Activated T-helper 17 cell treated with anti-CD3 and anti-CD28 coated beads, Interleukin-2, amount 50 U/mL, for 72 hours (primary cell): ENCODE measurements at places on chromosomes 16 and 17. TPM values are rescaled to one million over a fixed set of nuclear protein-coding genes. Genes with fewer than 3 reads are reported as not detected.

- ATAC-seq = no peak
These were observed 9.4 kb upstream of the HEATR6 start for GRCh38 chr17:60087882-60088669.

- ATAC-seq = peak; percentile 27
These were observed 1.4 kb downstream of the MSL1 start for GRCh38 chr17:40122999-40123810.

DNA sequence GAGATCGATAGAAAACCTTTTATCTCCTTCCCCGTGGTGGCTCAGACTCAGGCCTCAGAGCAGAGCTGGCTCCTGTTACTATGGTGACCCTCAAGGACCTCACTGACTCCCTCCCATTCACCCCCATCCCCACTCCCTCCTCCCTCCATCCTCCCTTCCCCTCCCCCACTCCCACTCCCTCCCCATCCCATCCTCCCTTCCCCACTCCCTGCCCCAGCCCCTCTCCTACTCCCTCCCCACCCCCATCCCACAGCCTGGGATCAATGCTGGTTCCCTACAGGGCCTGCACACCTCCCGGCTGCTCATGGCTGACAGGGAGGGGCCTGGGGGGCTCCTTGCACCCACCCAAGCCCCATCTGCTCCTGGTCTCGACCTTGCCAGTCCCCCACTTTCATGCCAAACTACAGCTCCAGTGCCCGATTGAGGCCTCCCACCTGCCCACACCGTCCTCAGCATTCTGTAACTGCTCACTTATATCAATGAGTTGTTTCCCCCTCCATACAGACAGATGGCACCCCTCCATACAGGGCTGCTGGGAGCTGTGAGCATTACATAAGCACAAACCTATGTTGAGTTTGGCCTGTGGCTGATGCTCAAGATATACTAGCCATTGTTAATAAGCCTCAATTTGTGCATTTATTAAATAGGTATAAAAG, 11.6 kb upstream of the RAI1 start:
- no peak for ATAC-seq

DNA sequence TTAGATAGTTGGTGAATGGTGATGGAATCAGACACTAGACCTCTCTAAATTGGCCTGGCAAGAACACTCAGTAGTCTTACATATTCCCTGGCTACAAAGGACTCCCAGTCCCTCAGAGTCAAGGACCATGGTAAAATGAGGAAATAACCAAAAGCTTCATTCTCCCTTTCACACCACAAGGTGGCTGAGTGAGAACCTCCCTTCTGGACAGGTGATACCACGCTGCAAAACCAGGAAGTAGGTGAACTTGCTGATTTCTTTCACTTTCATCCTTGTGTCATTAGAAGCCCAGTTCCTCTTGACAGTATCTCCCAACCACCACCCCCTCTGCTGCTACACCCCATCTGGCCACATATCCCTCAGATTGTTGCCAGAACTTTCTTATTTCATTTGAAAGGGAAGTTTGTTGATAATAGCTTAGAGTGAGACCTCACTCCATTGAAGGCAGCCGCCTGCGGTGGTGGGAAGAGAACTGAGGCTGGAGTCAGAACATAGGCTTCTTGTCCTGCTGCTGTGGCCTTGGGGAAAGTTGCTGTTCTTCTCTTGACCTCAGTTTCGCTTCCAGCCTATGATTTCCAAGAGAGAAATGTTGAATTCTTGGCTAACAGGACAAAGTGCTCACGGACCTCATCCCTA, 290.6 kb upstream of the CCL2 start:
- peak; percentile 65 for ATAC-seq

DNA sequence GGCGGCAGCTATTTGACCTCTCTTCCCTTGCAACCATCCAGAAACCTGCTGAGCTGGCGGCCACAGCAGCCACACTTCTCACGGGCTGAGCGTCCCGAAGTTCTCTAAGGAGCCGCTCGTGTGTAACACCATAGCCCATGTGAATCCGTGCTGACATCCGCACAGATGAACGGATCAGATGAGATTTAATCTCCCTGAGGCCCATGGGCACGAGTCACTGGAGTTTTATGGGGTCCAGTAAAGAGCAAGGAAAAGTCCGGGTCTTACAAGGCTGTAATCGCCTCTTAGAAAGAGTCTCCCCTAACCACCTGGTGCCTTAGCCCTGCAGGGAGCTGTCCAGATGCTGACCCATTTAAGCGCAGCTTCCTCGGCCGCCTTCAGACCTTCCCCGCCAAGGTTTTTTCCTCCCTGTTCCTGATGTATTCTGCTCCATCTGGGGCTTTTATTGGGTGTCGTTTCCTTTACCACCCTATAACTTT, 5.5 kb upstream of the CACNG5 start:
- peak; percentile 29 for ATAC-seq

KAT2A gene
- total RNA-seq = 32.8 TPM

DNASE1L2 gene
- total RNA-seq = 2.4 TPM
